Stimulated activated CD4-positive, alpha-beta T cell treated with anti-CD3 and anti-CD28 coated beads, Interleukin-4, amount 100 ng/mL, for 48 hours (primary cell): ENCODE measurements at places on chromosomes 5 and 9.

DNA sequence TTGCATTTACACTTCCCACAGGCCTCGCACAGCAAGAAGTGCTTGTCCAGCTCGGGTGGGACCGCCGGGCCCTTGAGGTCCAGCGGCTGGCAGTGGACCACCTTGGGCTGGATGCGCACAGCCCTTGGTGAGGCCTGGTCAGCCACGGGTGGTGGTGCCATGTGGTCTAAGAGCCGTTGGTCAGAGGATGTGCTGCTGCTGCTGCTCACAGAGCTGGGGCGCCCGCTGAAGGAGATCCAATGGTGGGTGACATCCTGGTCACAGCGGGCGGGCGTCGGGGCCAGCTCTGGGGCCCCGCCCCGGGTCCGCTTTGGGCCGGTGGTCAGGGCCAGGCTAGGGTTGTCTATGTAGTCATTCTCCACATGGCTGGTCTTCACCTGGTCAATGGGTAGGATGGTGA is 10.2 kb downstream of the SPRY4 start:
- DNase-seq = no peak

- DNase-seq = peak; percentile 16
Measured at GRCh38 chr9:35618854-35619799, 914 bp upstream of the CD72 start.

- DNase-seq = no peak
Measured at GRCh38 chr9:11726659-11727058, 966.5 kb upstream of the TYRP1 start.

- peak; percentile 23 for DNase-seq
Measured at GRCh38 chr9:137077010-137077747, at the start of gene UAP1L1. Gene UAP1L1, plus strand, starts transcription at chr9:137077517. Its CDS starts 16 bp downstream, at chr9:137077533.

GRCh38 chr5:133247151-133247709 is 195.4 kb downstream of the HSPA4 start:
- DNase-seq = no peak

GRCh38 chr9:36389590-36389989 is 10.5 kb downstream of the RNF38 start:
- DNase-seq = no peak

DNA sequence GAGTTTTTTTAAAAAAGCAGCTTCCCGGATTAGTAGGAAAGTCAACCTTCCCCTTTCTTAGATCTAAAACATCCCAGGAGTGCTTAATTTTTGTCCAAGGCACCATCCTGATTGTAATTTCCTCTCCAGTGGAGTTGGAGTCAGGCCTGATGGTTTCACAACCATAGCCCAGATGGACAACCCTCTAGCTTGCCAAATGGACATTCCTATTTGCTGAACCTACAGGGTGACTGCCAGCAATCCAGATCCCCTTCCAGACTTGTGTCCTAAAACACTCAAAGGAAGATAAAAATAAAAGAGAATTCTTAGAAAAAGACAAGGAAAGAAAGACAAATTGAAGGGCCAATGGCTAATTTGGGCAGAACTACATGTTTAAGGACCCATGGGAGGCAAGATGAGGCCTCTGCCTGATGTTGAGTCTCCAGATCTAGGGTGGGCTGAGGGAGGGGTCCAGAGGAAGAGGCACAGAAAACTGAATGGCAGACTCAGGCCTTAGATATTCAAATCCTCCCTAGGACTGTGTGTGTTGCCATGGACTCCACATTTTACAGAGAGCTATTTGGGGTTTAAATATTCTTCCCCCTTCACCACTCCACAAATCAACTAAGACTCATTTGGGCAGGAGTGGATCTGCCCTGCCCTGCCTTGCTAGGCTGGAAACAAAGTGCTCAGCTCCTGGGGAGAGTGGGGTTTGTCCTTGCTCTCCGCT is 38.5 kb upstream of the SLC44A1 start:
- no peak for DNase-seq

DNA sequence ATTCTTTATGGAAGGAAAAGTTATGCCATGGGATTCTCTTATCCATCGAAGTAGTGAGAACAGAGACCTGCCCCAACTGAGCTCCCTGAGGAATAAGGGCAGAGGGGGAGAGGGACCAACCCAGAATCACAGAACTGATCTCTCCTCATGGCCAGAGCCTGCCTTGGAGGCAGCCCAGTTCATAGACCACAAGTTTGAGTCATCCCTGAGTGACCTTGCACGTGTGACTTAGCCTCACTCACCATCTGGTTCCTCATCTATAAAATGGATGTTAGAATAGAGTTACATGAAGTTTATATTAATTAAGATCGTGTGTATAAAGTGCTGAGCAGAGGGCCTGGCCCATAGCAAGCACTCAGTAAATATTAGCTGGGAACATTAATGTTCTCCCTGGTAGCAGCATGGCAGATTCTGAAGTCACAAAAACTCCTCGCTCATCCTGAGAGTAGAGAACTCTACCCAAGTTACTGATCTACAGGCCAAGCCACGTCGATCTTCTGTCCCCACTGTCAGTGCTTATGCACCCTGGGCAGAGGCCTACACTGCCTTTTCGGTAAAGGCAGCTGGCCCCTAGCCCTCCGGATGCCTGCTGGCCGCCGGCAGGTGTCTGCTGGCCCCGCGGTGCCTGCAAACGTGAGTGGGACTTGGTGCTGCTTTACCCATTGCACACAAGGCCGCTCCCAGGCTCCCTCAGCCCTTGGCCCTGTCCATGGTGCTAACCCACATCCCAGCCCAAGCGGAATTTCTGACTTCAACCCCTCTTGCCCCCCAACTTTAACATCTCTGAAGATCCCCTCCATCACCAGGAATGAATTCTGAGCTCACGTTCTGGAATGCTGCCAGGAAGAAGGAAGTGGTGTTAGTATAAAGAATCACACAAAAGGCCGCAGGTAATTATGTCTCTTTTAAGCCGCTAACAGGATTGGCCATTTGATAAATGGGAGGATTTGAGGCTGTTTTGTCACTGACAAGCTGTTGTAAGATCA is 61.1 kb upstream of the ARAP3 start:
- DNase-seq = no peak
